Anterior cingulate cortex (tissue), 58 donors: ENCODE measurements at places on chromosomes 6 and 20.
A peak's percentile ranks its signal among the peaks of the same experiment; 100 is the strongest.

DNA sequence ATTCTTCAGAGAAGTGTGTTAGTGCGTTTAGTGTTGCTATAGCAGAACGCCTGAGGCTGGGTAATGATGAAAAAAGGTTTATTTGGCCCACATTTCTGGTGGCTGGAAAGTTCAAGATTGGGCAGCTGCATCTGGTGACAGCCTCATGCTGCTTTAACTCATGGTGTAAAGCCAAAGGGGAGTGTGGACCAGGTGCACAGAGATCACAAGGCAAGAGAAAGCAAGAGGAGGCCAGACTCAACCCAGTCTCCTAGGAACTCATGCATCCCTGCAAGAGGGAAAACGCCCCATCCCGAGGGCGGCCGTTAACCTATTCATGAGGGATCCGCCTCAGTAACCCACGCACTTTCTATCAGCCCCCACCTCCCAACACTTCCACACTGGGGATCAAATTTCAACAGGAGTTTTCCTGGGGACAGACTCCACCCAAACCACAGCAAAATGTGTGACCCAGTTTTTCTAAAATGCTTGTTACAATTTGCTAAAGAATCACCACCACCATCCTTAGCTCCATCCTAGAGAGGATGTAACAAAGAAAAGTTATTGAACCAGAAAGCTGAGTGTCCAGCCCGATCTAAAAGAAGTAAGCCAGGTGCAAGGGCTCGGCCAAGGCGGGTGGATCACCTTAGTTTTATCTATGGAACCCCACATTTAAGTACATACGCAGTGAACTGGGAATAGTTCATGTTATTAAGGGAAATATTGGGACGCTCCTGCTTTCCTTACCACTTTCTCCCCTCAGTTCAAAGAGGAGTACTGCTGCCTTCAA, 164.8 kb downstream of the QKI start:
- no peak for DNase-seq

DNA sequence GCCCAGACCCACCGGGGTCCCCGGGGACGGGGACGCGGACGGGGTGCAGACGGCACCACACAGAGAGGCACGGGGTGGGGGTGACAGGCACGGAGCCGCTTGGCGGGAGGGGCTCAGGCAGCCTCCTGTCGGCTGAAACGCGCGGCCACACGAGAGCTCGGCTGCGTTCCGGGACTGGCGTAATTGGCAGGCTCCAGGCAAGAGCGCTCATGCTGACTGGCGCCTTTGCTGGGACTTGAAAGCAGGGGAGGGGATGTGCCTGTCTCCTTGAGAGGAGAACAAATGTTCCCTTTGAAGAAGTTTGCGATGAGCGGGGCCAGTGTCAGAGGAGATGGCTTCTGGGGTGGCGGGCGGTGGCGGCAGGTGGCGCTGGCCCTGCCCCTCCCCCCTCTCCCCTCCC, 25.8 kb downstream of the BHLHE23 start:
- DNase-seq, result peak; percentile 3

DNA sequence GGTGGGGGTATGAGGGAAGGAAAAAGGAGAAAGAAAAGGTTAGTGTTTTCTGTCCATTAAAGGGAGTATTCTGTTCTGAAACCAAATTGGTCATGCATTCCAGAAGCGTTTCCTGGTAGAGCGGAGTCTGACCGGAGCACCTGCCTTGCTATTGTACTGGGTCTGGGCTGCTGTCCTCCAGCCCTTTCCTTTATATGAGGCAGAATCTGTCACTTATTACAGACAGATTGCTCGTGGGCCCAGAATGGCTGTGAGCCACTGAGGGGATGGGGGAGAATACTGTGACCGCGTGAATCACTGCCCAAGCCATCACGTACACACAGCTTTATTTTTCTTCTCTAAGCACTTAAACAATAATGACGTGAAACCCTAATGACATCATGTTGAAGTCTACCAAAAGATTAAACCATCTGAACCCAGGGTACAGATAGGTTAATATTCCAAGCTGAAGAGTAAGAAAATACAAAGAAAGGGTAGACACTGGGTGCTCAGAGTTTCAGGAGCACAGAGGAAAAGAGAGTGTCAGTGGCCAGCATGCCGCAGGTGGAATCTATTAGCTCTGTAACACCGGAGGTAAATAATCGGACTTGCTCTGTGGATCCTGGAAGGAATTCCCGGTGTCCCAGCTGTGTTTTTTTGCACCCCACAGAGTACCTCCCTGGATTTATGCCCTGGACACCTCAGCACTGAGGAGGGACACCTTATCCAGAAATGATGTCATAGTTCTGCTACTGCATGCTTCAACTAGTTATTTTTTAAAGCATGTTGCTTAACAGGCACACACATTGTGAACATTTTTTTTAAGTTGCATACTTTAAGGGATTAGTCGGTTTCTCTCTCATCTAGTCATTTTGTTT, 573.3 kb downstream of the PKHD1 start:
- no peak for DNase-seq

- DNase-seq, result no peak
These were observed 47.5 kb upstream of the NHSL1 start for GRCh38 chr6:138546733-138547185.

- DNase-seq, result no peak
These were observed 2.5 kb upstream of the APOBEC2 start for GRCh38 chr6:41050536-41050935.

- no peak for DNase-seq
These were observed 31.2 kb downstream of the SYNE1 start for GRCh38 chr6:152605941-152606340.

DNA sequence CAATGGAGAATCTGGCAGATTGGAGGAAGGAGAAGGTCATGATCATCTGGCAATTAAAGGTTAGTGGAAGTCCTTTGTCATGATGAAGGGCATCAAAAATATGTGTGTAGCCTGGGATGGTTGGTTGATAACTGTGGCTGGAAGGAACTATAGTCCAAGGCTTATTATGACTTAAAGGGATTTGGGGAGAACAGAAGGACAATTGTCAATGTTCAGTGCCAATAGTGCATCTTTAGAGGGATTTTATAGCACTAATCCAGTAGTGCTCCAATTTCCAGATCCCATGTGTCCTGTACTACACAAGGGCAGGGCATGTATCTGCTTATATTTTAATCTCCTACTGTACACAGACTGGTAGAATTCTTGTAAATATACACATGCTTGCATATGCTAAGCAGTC, 5.0 kb upstream of the ZBTB24 start:
- no peak for DNase-seq

GRCh38 chr20:45041464-45042337, 59.2 kb downstream of the KCNS1 start:
- DNase-seq, result no peak

DNA sequence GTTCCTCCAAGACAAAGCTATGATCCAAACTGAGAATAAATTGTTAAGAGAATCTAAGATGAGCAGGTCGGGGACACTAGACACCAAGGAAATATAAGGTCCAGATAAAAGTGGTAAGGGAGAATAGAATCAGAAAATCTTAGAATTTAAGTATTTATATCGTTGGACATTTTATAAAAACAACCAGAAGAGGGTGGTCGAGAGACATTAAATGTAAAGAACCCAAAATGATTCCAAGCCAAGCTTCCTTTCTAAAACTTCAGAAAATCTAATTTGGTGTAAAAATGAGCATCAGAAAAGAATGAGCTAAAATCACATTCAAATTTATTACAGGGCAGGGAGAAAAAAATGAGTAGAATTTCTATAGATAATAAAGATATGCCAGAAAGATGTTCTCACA, 97.8 kb upstream of the OGFRL1 start:
- DNase-seq, result no peak

DNA sequence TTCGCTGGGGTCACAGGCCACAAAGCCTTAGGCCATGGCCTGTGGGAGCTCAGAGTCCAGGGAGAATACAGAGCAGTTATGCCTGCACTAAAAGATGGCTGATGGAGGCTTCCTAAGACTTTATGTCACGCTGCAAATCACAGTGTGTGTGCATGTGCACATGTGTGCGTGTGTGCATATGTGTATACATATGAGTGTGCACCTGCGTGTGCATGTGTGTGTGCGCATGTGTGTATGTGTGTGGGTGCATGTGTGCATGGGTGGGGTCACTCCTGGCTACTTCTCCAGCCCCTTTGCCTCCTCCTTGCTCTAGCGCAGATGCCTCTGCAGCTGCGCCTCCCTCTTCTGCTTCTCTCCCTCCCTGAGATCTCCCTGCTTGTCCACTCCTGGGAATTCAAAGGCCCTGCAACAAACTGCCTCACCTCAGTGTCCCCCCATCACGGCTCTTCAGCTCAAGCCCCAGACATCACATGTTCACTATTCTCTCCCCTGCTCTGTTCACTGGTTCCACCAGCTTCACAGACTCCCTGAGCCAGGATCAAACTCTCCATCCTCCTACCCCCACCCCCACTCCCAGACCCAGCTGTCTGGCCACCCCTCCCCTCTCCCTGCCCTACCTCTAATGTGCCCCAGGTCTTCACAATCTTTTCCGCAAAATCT, 84.4 kb upstream of the NNAT start:
- DNase-seq, result no peak

GRCh38 chr6:55445648-55446204, 118.5 kb downstream of the GFRAL start:
- DNase-seq, result no peak

GRCh38 chr6:133951881-133952814, 876 bp upstream of the TBPL1 start:
- DNase-seq, result peak; percentile 30

DNA sequence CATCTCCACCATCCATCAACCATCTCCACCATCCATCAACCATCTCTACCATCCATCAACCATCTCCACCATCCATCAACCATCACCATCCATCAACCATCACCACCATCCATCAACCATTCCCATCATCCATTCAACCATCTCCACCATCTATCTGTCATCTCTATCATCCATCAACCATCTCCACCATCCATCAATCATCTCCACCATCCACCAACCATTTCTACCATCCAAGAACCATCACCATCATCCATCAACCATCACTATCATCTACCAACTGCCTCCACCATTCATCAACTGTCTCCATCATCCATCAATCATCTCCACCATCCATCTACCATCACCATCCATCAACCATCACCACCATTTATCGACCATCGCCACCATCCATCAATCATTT, 78.8 kb upstream of the CDH4 start:
- DNase-seq, result no peak

DNA sequence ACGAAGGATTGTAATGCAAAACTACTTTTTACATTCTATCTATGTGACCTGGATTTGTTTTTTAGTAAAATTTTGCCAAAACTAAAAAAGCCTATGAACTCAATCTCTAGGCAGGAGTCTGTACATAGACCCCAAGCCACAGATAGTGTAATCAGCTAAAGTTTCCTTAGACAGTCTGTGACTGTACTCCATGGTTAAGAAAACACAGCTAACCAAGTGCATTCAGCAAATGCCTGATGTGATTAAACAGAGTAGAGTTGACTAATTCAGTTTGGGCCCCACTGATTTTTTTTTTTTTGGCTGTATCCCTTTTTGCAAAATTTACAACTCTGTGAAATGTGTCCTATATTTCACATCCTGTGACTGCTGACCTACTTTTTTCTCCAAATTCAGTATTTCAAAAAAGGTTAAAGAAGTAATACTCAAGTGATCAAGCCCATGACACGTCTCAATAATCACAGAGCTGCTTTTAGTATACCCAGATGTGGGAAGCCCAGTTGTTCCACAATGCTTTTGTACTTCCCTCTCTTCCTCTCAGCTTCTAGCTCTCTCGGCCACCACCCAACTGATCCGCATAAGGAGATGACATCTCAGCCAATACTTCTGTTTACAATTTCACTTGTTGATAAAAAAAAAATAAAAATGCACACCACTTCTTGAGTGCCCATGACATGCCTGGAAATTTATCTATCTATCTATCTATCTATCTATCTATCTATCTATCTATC, 108.8 kb upstream of the TBX18 start:
- no peak for DNase-seq

GRCh38 chr6:1599469-1599868, 10.2 kb upstream of the FOXC1 start:
- DNase-seq, result no peak

- no peak for DNase-seq
These were observed 46.4 kb upstream of the ADTRP start for GRCh38 chr6:11824986-11825385.

DNA sequence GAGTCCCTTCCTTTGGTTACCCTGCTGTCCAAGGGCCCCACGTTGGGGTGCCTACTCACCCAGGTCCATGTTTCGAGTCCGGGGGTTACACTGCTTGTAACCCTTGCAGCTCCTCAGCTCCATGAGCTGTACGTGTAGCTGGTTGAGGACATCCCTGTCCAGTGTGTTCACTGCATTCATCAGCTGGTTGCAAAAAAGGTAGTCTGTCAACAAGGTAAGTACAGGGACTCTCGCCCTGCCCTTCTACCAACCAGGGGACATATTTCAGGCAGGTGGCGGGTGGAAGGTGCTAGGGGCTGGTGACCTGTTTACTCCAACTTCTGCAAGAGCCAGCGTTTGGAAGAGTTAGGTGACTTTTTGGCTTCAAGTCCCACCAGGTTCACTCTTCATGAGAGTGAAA, 123.6 kb downstream of the SULF2 start:
- no peak for DNase-seq

GRCh38 chr20:44572551-44573500, 9.6 kb upstream of the PKIG start:
- DNase-seq, result peak; percentile 71

DNA sequence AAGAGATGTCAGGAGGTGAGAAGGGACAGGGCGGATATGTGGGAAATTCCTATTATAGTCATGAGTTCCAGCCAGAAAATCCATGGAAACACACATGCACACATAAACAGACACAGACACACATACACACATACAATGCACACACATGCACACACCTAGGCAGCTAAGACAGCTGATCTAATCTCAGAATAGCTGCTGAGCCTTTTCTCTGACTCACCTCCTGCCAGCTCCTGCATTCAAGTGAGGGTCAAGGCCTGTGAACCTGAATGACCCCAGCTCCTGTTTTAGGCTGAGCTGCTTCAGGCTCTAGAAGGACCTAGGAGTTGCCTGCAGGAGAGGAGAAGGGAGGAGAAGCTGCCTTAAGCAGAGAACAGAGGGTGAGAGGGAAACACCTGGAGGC, 21.6 kb upstream of the RAET1L start:
- no peak for DNase-seq

- DNase-seq, result no peak
These were observed 336.0 kb downstream of the SYNE1 start for GRCh38 chr6:152301021-152301764.

DNA sequence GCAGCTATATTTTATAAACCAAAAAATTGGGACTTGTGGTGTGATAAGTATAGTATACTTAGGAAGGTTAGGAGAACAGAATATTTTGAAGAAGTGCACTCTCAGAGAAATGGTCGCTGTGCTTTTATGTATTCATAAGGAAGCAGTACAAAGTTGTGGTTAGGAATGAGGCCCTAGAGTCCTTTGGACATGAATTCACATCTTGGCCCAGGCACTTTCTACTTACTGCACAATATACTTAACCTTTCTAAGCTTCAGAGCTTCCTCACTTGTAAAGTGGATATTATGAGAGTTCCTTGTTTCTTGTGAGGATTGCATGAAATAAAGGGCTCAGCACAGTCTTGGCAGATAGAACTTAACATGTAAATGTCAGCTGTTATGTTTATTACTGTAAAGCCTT, 21.0 kb upstream of the SERINC3 start:
- DNase-seq, result no peak
